ENCODE measurements at places on chromosomes 12 and 14.

DNA sequence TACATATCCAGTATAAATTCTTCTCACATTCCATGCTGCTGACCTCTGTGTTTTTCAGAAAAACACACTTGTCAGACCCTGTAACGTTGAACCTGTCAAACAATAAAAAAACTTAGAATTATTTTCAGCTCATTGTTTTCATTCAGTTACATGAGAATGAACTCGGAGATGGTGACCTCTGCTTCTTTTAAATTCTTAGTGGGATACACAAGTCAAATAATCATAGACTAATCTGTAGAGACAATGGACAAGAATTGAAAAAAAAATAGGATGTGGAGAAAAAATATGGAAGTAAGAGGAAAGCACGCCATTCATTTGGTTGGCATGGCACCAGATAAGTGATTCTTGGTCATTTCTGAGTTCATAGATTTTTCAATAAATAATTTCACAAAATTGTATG is 7.2 kb downstream of the CD69 start:
- no peak for DNase-seq

GRCh38 chr12:89927226-89927698 is 218.6 kb upstream of the ATP2B1 start:
- no peak for DNase-seq

DNA sequence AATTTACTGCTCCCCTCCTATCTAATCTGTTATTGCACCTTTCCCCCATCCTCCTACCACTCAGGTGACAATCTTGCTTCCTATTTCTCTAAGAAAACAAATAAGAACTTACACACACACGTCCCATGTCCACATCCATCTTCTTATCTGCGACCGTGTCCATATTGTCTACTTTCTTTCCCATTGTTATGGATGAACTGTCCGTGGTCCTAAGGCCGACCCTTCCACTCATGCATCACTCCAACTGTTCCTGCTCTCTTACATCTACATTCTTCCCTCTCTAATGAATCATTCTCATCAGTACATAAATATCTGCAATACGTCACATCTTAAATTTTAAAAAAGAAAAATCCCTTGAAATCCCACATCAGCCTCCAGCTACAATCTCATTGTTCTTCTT is 30.0 kb downstream of the ZFYVE1 start:
- DNase-seq: no peak

DNA sequence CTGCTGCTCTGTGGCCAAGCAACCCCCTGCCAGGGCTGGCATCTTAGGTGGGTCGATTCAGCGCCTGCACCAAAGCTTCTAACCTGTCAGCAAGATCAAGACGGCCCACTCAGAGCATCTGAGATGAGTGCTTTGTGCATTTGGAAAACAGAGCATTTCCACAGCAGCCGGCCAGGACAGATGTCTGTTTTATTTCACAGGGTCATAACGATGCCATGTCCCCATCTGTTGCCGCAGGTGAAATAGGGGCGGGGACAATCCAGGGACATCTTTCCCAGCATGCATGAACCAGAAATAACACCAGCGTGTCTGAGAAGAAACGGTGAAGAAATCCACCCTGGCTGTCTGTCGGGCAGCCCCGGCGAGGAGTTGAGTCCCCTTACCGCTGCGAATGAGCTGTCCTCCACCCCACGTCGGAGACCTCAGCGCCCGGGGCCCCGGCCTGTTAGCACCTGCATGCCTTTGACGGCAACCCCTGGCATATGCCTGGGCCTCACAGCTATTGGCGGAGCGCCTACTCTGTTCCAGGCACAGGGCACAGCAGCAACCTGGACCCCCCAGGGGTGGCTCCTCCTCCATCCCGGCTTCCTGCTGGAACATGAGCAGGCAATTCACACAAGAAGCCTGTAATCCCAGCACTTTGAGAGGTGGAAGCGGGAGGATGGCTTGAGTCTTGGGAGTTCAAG is 30.6 kb upstream of the ULK1 start:
- DNase-seq: no peak

- no peak for DNase-seq
Observed at GRCh38 chr14:92154283-92154942, 32.6 kb downstream of the CPSF2 start.

DNA sequence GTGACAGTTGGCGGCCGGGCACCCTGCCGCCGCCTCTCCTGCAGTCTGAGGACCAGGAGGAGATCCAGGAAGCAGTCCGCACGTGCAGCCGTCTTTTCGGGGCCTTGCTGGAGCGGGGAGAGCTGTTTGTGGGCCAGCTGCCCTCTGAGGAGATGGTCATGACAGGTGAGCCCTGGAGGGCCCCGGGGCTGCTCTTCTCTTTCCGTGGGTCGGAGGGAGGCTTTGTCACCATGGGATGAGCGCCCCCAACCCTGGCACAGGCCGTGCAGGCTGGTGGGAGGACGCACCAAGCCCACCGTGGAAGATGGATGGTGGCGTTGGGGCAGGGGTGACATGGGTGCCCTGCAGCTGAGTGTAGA is 532 bp downstream of the NOC4L start:
- DNase-seq: no peak

DNA sequence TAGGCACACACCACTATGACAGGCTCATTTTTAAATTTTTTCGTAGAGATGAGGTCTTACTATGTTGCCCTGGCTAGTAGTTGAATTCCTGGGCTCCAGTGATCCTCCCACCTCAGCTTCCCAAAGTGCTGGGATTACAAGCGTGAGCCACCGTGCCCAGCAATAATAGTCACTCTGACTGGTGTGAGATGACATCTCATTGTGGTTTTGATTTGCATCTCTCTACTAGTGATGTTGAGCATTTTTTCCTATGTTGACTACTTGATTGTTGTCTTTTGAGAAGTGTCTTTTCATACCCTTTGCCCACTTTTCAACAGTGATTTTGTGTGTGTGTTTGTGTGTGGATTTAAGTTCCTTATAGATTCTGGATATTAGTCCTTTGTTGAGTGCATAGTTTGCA is 26.3 kb downstream of the ATP2A2 start:
- DNase-seq: no peak

- no peak for DNase-seq
Observed at GRCh38 chr12:64419696-64420095, 15.5 kb downstream of the XPOT start.

- DNase-seq: peak; percentile 7
Observed at GRCh38 chr14:85444635-85445034, 85.3 kb upstream of the FLRT2 start.

GRCh38 chr12:68425998-68426397 is 93.8 kb upstream of the MDM1 start:
- DNase-seq: no peak

DNA sequence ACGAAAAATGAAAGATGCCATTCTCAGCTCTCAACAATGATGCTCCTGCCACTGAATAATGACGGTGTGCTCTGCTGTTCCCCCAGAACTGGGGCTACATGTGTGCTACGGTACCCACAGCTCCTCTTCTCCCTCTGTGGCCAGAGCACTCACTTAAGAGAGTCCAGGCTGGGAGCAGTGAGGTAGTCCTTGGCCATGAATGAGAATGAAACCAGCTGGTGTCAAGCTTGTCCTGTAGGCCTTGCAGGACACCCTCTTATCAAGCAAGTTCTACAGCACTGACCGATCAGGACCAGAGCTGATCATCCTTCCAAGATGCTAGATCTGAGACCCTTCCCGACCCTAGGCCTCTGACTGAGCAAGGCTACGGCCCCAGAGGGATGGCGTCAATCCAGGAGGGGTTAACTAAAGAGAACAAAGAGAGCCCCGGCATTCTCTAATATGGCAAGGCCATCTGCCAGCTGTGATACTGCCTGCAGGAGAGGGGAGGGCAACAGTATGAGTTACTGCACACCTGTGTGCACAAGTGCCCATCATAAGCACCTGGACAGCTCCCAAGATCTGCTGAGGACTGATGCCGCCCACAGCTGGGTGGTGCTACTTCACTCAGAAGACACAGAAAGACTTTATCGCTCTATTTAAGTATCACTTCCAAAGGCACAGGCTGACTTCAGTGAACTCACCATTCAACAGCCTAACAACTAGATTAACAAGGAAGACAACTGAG is 30.5 kb downstream of the APPL2 start:
- no peak for DNase-seq

- peak; percentile 79 for DNase-seq
Observed at GRCh38 chr12:30985814-30986452, 59.4 kb downstream of the TSPAN11 start.

GRCh38 chr12:15729097-15729496 is 60.1 kb downstream of the EPS8 start:
- DNase-seq: no peak

GRCh38 chr12:122205053-122205925 is 1.8 kb downstream of the B3GNT4 start:
- DNase-seq: no peak

GRCh38 chr14:100410056-100410565 is 87.0 kb downstream of the SLC25A47 start:
- no peak for DNase-seq
